ENCODE measurements at places on chromosomes 16 and 17. TPM values are rescaled to one million over a fixed set of nuclear protein-coding genes. Genes with fewer than 3 reads are reported as not detected.
A peak's percentile ranks its signal among the peaks of the same experiment; 100 is the strongest.

SNX20 gene
- 34.9 TPM for total RNA-seq

TMEM219 gene
- total RNA-seq, result 43.8 TPM

CRYBA1 gene
- total RNA-seq, result not detected

HBA1 gene
- not detected for total RNA-seq

- peaks cover 44% of the 10 kb centered on the region for H3K4me1 ChIP-seq
- peaks cover 25% of the 10 kb centered on the region for H3K36me3 ChIP-seq
- no peak overlapping the region for H3K4me3 ChIP-seq
- H3K27ac ChIP-seq, result no peak overlapping the region
These were observed 13.7 kb downstream of the AP1G1 start for GRCh38 chr16:71794943-71795342.

- H3K27ac ChIP-seq, result peak overlapping the region; percentile 69
- H3K36me3 ChIP-seq, result peaks cover 39% of the 10 kb centered on the region
- H3K27me3 ChIP-seq, result no peaks in the 10 kb centered on the region
These were observed 161.1 kb upstream of the CACNG5 start for GRCh38 chr17:66673668-66674276.

- peaks cover 6% of the 10 kb centered on the region for H3K4me1 ChIP-seq
- peaks cover 9% of the 10 kb centered on the region for H3K27me3 ChIP-seq
- peaks cover 2% of the 10 kb centered on the region for H3K36me3 ChIP-seq
- DNase-seq, result no peak
These were observed 6.5 kb downstream of the ZNF629 start for GRCh38 chr16:30780549-30780948.

DNA sequence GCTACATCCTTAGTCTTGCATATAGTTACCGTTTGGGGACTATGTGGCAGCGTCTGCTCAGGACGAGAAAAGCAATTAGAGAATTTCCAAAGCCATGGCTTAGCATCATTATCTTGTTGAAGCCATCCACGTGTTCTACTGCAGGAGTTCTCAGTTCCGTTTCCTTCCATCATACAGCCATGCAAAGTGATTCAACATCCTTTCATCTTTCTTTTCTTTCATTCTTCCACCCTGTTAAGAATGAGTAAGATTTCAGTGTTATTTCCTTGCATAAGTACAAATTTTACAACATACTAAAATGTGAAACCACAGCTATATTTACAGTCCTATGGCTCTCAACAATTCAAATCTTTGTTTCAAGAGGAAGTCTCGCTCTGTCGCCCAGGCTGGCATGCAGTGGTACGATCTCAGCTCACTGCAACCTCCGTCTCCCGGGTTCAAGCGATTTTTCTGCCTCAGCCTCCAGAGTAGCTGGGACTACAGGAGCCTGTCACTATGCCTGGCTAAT, 3.8 kb downstream of the MARF1 start:
- peaks cover 67% of the 10 kb centered on the region for H3K4me1 ChIP-seq
- peak overlapping the region; percentile 92 for H3K27ac ChIP-seq
- peaks cover 53% of the 10 kb centered on the region for H3K36me3 ChIP-seq
- H3K4me3 ChIP-seq, result peak overlapping the region; percentile 67
